ENCODE measurements at places on chromosomes 11 and 22. TPM values are rescaled to one million over a fixed set of nuclear protein-coding genes. Genes with fewer than 3 reads are reported as not detected.

Gene KRTAP5-9
- 0.55 TPM for polyA plus RNA-seq

Gene PGR
- polyA plus RNA-seq = 0.03 TPM

Gene KRTAP5-2
- not detected for polyA plus RNA-seq

Gene IL17REL
- polyA plus RNA-seq = 0.03 TPM

Gene POU2AF3
- 10.1 TPM for polyA plus RNA-seq

Gene AQP11
- 0.38 TPM for polyA plus RNA-seq

Gene STARD10
- 759 TPM for polyA plus RNA-seq

Gene ISX
- not detected for polyA plus RNA-seq

Gene OR8D1
- not detected for polyA plus RNA-seq

Gene ADAMTS15
- polyA plus RNA-seq = 2.5 TPM

Gene CYB5R2
- 10.1 TPM for polyA plus RNA-seq

Gene APOA5
- not detected for polyA plus RNA-seq

Gene MPST
- 178 TPM for polyA plus RNA-seq

Gene FAM111B
- 1.7 TPM for polyA plus RNA-seq

GRCh38 chr11:69372589-69373250 is 78.8 kb downstream of the MYEOV start:
- H3K4me3 ChIP-seq = no peak overlapping the region
- H3K27me3 ChIP-seq = peaks cover 38% of the 10 kb centered on the region
- DNase-seq = peak; percentile 21
- H3K4me1 ChIP-seq = peaks cover 13% of the 10 kb centered on the region
- no peaks in the 10 kb centered on the region for H3K36me3 ChIP-seq

DNA sequence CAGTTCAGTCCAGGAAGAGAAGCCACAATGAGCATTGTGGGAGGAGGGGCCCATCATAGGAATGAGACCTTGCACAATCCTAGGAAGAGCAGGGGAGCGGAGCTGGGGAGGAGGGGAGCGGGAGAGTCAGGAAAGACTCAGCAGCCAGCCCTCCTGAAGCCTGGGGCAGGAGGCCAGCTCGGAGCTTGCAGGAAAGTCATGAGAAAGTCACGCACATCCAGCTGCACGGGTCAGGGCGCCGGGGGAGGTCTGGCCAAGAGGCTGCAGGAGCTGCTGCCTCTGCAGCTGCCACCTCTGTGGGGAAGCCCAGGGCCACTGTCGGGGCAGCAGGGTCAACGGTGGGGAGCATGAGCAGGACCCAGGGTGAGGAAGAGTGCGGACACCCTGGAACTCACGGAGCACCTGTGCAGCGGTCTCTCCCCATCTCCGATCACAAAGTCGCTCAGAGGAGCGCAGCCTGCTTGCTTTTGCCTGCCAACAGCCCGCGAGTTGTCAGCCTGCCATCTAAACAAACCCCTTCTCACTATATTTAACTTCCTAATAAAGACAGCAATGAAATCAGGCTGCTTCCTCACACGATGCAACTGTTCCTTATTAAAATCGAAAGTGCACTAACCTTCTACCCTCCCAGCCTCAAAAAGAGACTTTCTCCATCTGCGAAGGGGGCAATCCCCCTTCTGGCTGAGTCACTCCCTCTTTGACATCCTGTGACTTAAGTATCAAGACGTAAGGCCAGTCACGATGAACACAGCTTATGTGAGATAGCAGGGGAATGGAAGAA is 52.9 kb upstream of the RTL6 start:
- H3K4me3 ChIP-seq = peak overlapping the region; percentile 40
- DNase-seq = peak; percentile 37
- no peaks in the 10 kb centered on the region for H3K36me3 ChIP-seq
- no peaks in the 10 kb centered on the region for H3K4me1 ChIP-seq
- no peaks in the 10 kb centered on the region for H3K27me3 ChIP-seq

DNA sequence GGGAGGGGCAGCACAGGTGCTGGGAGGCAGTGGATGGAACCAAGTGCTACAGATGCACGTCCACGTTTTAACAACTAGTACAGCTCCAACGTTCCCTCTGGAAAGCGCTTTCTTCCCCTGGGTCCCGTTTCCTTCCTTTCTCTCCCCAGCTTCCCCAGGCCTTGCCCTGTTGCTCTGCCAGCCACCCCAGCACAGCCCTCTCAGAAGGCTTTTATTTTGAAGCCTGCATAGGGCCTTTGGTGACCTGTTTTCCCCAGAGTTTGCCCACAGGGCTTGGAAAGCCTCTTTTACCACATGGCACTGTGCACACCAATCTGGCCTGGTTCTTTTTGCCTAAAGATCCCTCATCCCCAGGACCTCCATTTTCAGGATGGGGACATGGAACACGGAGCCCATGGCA is 13.9 kb upstream of the NCF4 start:
- no peaks in the 10 kb centered on the region for H3K27me3 ChIP-seq
- H3K36me3 ChIP-seq = no peaks in the 10 kb centered on the region

- no peak overlapping the region for H3K27ac ChIP-seq
- no peaks in the 10 kb centered on the region for H3K36me3 ChIP-seq
- H3K27me3 ChIP-seq = no peaks in the 10 kb centered on the region
- no peak overlapping the region for H3K4me3 ChIP-seq
Observed at GRCh38 chr11:103800406-103801114, 235.9 kb upstream of the DDI1 start.

GRCh38 chr11:12377824-12378593 is 638 bp downstream of the PARVA start:
- H3K4me1 ChIP-seq = peaks cover 42% of the 10 kb centered on the region
- peak overlapping the region; percentile 69 for H3K4me3 ChIP-seq
- DNase-seq = peak; percentile 90
- H3K27ac ChIP-seq = peak overlapping the region; percentile 98
- H3K36me3 ChIP-seq = no peaks in the 10 kb centered on the region
- H3K27me3 ChIP-seq = no peaks in the 10 kb centered on the region

DNA sequence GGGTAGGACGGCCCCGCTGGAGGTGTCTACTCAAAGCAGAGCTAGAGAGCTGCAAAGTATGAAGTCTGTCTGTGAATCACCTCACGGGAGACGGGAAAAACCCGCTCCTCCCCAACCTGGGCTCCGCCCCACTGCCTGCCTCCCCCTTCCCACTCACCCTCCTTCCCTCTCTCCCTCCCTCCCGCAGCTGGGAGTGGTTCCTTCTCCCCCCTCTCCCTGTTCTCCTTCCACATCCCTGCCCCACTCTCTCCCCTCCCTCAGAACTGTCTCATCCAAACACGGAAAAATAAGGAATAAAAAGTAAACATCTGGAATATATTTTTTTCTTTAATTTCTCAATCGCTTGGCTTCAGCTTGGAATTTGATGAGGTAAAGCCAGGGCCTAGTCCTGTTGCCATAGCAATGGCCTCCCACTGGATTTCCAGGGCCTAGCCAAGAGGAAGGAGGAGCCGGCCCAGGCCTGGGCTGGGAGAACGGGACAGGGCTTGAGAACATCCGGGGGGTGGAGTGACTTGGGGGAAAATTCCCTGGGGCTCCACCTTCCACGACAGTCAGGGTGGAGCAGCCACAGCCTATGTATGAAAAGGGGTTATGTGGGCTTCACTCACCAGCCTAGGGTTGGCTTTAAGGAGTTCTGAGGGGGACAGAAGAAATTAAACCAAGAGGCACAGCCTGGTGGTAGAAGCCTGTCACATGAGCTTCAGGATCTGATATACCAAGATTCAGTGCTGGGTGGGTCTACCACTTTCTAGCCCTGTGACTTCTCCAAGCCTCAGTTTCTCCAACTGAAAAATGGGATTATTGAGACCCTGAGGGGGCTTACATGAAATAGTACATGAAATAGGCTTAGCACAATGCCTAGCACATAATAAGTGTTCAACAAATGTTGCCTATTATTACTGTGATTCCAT is 2.2 kb downstream of the TNKS1BP1 start:
- peak; percentile 88 for DNase-seq
- H3K36me3 ChIP-seq = peaks cover 46% of the 10 kb centered on the region
- H3K27me3 ChIP-seq = no peaks in the 10 kb centered on the region
- H3K4me1 ChIP-seq = peaks cover 66% of the 10 kb centered on the region
- peak overlapping the region; percentile 94 for H3K27ac ChIP-seq

- DNase-seq = no peak
- peaks cover 36% of the 10 kb centered on the region for H3K36me3 ChIP-seq
- H3K27me3 ChIP-seq = no peaks in the 10 kb centered on the region
- peaks cover 41% of the 10 kb centered on the region for H3K4me1 ChIP-seq
- H3K4me3 ChIP-seq = no peak overlapping the region
- peak overlapping the region; percentile 19 for H3K27ac ChIP-seq
Observed at GRCh38 chr11:65279279-65279678, 17.5 kb downstream of the POLA2 start.

DNA sequence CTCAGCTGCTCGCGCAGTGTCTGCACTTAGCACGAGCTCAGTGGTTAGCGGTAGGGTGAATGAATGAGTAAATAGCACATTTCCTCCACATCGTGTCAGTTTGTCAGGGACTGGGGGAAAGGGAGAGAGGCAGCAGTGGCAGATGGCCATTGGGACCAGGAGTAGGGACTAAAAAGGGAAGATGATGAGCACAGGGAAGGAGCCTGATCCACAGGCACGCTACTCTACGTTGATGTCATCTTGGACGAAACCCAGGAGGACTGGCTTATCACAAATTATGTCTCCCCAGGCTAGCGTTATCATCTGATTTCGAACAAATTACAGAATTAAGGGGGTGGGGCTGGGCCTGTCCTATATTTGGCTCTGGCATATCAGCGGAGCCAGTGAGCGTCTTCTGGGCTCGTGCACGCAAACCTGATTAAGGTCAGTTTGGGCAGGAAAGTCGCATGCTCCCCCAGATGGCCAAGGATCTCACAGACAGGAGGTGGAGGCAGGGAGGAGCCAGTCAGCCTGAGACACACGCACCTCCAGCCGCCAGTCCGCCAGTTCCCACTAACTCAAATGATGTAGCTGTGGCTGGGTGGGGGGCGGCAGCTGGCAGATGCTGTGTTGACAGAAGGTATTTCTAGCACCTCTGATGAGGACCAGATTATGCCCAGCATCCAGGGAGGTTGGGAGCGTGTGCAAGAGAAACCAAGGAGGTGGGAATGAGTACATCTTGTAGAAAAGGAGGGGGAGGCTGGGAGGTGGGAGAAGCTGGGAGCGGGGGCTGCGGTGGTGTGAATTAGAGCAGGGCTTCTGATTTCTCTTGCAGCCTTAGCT is 97.4 kb upstream of the PRDM11 start:
- no peak overlapping the region for H3K27ac ChIP-seq
- H3K4me3 ChIP-seq = no peak overlapping the region
- H3K4me1 ChIP-seq = peaks cover 9% of the 10 kb centered on the region
- peaks cover 6% of the 10 kb centered on the region for H3K27me3 ChIP-seq

- no peak overlapping the region for H3K4me3 ChIP-seq
- DNase-seq = no peak
- no peak overlapping the region for H3K27ac ChIP-seq
Observed at GRCh38 chr11:103525069-103525468, 415.8 kb downstream of the DYNC2H1 start.

GRCh38 chr22:36298601-36299000 is 45.7 kb downstream of the APOL1 start:
- peaks cover 100% of the 10 kb centered on the region for H3K36me3 ChIP-seq
- H3K4me3 ChIP-seq = no peak overlapping the region
- no peak for DNase-seq

GRCh38 chr22:43511276-43511910 is 99.6 kb downstream of the MPPED1 start:
- peaks cover 23% of the 10 kb centered on the region for H3K27me3 ChIP-seq
- DNase-seq = no peak
- H3K4me1 ChIP-seq = no peaks in the 10 kb centered on the region
- no peak overlapping the region for H3K4me3 ChIP-seq
- H3K36me3 ChIP-seq = no peaks in the 10 kb centered on the region

DNA sequence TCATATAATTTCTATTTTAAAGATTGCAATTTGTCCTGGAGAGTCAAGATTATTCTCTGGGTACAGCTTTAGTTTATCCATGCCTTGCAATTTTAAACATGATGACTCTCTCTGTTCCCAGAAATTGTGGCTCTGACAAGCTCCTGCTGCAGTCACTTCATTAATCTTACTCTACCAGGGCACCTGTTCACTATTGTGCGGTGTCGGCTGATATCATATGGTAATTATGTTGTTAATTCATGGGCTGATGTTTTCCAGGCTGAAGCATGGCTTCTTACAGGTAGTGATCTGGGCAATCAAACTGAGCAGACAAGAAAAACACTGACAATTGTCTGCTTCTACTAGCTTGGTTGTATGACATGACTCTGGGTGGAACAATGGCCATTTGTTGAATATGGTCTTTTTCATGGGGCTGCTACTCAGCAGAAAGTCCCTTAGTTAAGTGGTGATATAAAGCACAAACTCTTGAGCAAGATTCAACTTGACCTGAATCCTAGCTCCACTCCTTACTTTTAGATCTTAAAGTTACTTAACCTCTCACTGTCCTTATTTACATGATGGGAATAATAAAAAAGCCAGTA is 230.7 kb downstream of the FAT3 start:
- H3K4me1 ChIP-seq = peaks cover 6% of the 10 kb centered on the region
- no peak for DNase-seq
- H3K36me3 ChIP-seq = no peaks in the 10 kb centered on the region
- no peak overlapping the region for H3K4me3 ChIP-seq

DNA sequence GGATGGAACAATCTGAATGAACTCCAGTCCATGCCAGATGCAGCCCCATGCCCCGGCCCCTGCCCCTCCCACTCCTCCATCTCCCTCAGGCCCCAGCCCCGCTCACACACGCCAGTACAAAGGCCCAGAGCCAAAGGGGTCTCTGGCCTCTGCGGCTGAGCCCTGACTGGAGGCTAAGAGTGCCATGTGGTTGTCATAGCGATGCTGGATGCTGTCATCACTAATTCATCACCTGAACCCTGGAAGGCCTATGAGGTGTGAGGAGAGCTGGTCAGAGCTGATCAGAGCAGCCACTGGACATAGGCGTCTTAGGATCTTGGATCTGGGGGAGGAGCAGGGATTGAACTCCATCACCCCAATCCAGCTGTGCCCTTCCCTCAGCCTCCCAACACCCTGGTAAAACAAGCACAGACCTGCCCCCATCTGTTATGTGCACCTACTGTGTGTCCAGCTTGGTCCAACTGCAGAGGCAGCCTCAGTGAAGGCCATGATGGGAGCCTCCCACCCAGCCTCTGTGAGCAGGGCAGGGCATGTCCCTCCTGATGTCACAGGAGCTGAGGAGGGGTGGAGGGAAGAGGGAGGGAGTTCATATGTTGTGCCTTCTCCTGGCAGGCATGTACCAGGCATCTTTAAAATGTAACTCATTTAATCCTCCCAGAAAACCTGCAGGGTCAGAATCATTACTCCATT is 16.7 kb downstream of the PDE2A start:
- H3K27ac ChIP-seq = no peak overlapping the region
- DNase-seq = no peak
- no peaks in the 10 kb centered on the region for H3K36me3 ChIP-seq
- no peaks in the 10 kb centered on the region for H3K4me1 ChIP-seq
- no peaks in the 10 kb centered on the region for H3K27me3 ChIP-seq
- no peak overlapping the region for H3K4me3 ChIP-seq

DNA sequence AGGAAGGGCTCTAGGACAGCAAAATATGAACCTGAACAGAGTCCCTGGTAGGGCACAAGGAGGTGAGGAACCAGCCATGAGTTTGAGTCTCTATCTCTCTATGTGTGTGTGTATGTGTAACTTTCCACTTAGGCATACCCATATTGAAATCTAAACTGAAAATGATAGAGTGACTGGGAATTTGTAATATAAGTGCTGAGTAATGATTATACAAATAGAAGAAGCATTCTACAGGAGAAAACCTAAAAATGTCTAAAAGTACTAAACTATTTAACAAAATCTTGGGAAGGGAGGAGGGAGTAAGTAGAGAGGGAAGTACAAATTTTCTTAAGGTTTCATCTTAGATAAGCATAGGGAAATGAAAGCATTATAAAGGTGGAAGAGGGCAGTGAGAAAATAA is 97.1 kb upstream of the ZC3H12C start:
- H3K36me3 ChIP-seq = no peaks in the 10 kb centered on the region
- no peaks in the 10 kb centered on the region for H3K27me3 ChIP-seq
- no peak for DNase-seq
- H3K4me1 ChIP-seq = no peaks in the 10 kb centered on the region
- no peak overlapping the region for H3K4me3 ChIP-seq

- no peaks in the 10 kb centered on the region for H3K36me3 ChIP-seq
- DNase-seq = peak; percentile 79
- H3K27ac ChIP-seq = peak overlapping the region; percentile 60
- H3K4me3 ChIP-seq = no peak overlapping the region
- H3K4me1 ChIP-seq = no peaks in the 10 kb centered on the region
Observed at GRCh38 chr22:37601540-37602442, 6.8 kb upstream of the GGA1 start.

All from stomach (tissue), 19 donors.